ENCODE measurements at places on chromosomes 11 and 22.

GRCh38 chr11:124724979-124725718, 14.6 kb upstream of the NRGN start:
- DNase-seq, result no peak

- DNase-seq, result no peak
Measured at GRCh38 chr11:134667175-134667500, 255.1 kb upstream of the B3GAT1 start.

DNA sequence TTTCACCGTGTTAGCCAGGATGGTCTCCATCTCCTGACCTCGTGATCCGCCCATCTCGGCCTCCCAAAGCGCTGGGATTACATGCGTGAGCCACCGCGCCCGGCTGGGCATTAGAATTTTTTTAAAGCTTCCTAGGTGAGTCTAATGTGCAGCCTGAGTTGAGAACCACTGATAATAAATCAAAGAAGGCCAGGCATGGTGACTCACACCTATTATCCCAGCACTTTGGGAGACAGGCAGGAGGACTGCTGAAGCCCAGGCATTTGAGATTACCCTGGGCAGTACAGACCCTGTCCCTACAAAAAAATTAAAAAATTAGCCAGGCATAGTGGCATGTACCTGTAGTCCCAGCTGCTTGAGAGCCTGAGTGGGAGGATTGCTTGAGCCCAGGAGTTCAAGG, 13.7 kb downstream of the MEI1 start:
- DNase-seq, result no peak

DNA sequence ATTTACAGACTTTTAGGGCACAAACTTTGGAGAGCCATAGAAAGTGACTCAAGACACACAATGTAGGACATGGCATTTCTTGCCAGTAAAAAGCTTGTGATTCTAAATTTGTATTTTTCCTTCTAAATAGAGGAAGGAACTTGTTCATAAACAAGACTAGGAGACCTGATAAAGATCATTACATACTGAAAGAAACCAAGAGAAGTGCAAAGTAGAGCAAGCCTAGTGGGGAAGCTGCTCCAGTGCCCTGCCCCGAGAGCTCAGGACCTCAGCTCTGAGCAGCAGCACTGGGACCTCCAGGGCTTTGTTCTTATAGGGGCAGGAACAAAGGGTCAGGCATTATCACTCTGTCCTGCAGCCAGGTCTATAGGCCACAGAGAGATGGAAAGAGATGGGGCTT, 7.2 kb downstream of the IRAG1 start:
- DNase-seq, result no peak

DNA sequence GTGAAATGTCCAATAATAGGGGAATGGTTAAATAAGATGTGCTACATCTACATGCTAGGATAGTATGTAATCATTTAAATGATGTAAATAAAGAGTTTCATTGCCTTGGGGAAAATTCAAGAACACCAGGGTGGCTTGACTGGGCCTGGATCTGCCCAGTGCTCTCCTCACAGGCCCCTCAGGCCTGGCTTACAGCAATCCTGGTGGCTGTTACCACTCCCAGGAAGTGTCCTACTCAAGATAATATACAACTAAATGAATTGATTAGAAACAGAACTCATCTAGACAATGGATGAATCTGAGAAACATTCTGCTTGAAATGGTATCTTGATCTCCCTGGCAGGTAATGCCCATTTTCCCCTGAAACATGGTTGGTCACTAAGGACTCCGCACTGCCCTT, 30.8 kb downstream of the MAP6 start:
- DNase-seq, result no peak

- no peak for DNase-seq
Measured at GRCh38 chr11:73143126-73143838, 1.2 kb upstream of the FCHSD2 start.

GRCh38 chr11:77386178-77386577, 84.7 kb upstream of the GDPD4 start:
- DNase-seq, result no peak

GRCh38 chr11:8584082-8584481, 9.9 kb downstream of the STK33 start:
- DNase-seq, result no peak

DNA sequence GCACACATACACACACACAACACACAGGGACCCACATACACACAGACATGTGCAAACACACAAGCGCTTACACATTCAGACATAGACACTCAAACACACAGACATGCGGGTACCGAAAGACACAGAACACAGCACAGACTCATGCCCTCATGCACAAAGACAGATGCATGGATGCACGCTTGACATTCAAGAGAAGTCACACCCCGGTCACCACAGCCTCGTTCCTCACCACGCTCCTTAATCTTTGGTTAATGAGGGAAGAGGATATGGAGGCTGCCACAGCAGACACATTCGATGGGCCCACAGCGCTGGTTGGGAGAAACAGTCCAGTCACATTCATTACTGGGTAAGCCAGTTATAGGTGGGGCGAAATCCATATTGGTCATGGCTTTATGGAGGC, 51.9 kb upstream of the EIF3D start:
- no peak for DNase-seq

Measured in HS-27A (cell line).